ENCODE measurements at places on chromosomes 3 and 15.

DNA sequence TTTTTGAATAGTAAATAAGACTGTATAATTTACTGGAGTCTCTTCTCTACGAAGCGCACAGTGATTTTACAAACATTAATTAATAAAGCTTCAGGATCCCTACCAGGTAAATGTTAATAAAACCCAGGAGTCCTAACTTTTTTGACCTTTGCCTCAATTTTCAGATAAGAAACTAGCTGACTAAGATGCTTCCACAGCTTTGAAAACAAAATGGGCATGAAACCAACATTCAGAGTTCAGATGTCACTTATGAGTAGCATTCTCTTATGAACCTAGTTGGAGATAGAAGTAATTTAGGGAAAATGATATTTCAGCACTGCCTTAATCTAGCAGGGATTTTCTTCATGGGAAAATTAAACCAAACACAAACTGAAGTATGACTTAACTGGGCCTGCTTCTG, 13.0 kb upstream of the FHIT start:
- DNase-seq = no peak

DNA sequence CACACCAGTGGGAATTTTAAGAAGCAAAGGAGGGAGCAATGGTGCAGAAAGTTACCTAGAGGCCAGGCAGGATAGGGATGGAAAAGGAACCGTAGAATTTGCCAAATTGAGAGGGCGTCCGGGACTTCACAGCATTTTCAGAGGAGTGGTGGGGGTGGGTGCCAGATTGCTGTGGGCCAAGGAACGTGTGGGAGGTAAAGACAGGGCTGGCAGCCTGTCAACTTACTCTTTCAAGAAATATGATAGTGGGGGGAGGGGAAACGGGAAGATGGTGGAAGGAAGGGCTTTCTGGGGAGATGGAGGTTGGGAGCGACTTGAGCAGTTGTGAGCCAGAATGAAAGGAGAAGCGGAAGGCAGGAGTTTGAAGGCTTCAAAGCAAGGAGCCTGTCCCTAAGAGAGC, 1.4 kb upstream of the SLC6A11 start:
- DNase-seq = no peak

DNA sequence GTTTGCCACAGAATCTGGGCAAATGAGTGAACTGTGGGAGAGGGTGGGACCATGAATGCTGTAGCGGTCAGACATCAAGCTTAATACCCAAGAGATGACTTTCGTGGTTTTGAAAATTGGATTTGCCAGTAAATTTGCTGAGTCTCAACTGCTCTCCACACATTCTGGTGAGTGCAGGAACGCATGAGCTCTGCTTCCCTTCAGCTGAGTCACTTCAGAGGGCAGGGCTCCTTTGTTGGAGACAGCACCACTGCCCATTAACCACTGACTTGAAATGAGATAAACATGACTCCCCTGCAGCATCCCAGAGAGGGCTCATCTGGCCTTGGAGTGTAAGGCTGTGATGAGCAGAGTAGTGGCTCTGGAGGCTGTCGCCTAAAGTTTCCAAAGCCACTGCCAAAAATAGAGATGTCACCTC, 22.6 kb downstream of the RARRES1 start:
- DNase-seq = no peak

GRCh38 chr3:5012367-5012766, 33.1 kb downstream of the BHLHE40 start:
- DNase-seq = no peak

DNA sequence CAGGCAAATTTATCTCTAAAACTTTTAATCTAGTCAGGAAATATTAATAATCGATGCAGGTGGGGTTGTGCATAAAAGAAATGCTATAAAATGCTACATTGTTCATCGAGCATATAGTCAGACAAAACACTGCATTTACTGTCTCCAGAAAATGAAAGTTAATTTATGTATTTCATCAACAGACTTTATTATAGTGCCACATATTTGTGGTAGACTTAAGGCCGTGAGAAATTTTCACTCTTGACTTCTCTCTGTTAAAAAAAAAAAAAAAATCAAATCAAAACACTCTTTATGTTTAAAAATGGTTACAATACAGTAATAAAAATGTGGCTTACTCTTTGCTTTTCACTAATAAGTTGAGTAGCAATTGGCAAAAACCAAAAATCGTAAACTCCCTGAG, 67.4 kb downstream of the RBMS3 start:
- DNase-seq = no peak
